ENCODE measurements at places on chromosomes 5 and 9.

GRCh38 chr5:9538504-9538903 lies 7.4 kb downstream of the SEMA5A start:
- no peak for DNase-seq

- no peak for DNase-seq
Measured at GRCh38 chr9:129910628-129911567, 75.6 kb downstream of the USP20 start.

GRCh38 chr5:177430972-177431316 lies 4.5 kb downstream of the GRK6 start:
- no peak for DNase-seq

DNA sequence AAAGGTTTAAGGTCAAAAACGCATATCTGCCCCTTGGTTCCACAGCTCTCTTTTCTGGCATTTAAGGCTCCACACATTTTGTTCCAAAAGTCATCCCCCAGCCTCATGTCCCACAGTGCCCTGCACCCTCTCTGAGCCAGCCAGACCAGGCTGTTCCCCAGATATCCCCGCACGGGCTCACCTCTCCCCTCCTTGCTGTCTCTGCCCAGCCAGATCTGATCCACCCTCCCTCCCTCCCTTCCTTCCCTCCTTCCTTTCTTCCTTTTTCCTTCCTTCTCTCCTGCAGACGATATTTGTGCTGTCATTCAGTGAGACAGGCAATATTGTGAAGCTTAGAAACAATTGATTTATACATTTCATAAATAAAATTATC lies 37.0 kb downstream of the DUSP1 start:
- no peak for DNase-seq

GRCh38 chr9:133425049-133425632 lies 3.0 kb downstream of the ADAMTS13 start:
- DNase-seq: no peak

- peak; percentile 14 for DNase-seq
Measured at GRCh38 chr5:57595523-57595991, 112.9 kb upstream of the ACTBL2 start.

- DNase-seq: no peak
Measured at GRCh38 chr9:8633784-8634183, 834.2 kb upstream of the DMAC1 start.

- no peak for DNase-seq
Measured at GRCh38 chr5:122921826-122922225, 76.4 kb downstream of the SNX24 start.

DNA sequence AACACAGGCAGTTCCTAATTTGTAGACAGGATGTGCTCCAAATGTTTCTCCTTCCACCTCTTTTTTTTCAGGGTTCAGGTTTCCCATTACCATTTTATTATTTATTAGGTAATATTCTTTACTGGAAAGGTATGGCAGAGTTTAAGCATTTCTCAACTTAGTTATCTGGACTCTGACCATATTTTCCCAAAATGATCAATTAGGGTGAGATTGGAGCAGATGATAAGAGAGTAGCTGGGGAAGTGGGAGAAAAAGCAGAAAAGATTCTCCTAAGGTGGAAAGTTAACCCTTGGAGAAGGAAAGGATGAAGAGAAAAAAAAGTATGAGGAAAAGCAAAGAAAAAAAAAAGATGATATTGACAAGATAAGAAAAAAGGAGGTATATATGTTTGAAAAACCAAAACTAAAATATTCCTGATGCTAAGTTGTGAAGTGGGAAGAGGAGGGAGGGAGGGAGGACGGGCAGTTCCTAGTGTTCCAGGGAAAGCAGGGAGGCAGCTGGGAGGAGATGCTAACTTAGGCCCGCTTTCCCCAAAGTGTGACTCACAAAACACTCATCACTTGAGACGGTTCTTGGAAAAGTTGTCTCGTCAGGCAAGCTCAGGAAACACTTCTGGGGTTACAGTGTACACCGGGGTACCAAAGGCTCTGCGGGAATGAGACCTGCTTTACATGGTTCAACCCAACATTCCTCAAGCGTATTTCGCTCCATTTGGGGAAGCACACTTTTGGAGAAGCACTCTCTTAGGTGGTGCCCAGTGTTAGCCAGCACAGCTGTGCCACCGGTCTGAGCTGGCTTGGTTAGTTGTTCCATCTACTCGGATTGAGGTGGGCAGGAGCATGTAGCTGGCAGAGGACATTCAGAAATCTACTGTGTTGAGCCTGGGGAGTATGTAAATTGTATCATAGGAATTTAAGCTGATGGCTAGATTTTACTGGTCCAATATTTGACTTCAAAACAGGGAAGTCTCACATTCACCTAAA lies 35.1 kb downstream of the B4GALT1 start:
- DNase-seq: no peak

GRCh38 chr5:176525677-176526076 lies 11.5 kb downstream of the RNF44 start:
- no peak for DNase-seq

DNA sequence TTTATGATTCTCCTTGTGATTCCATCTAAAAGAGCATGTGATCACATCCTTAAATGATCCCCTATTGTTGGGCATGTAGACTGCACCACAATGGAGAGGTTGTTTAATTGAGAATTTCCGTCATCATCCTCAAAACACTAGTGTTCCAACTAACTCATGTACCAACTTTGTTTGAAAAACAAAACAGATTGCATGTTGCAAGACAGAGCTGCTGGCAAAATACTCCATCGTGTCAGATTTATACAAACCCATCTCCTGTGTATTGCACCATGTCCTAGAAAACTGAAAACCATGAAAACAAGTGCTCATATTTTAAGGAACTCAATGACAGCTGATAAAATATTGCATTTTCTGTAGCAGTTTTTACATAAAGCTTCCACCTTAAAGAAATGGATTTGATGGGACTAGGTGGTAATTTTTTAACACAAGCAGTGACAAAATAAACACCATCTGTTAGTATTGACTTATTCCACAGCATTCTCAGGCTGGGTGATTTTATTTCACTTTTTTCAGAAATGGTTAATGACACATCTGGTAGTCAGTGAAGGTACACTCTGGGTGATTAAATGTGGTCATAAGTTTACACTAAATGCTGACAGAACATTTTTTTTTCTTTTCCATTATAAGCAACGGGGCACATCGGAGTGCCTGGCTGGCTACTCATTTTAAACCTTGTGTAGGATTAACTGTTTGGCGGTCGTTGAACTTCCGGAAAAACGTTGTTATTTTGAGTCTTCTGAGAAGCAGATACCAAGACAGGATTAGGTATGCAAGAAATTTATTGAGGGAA lies 602.9 kb upstream of the WWC1 start:
- no peak for DNase-seq

- DNase-seq: no peak
Measured at GRCh38 chr5:138439477-138440158, 761 bp downstream of the REEP2 start.

GRCh38 chr9:114025196-114025753 lies 52.8 kb downstream of the AMBP start:
- DNase-seq: no peak

DNA sequence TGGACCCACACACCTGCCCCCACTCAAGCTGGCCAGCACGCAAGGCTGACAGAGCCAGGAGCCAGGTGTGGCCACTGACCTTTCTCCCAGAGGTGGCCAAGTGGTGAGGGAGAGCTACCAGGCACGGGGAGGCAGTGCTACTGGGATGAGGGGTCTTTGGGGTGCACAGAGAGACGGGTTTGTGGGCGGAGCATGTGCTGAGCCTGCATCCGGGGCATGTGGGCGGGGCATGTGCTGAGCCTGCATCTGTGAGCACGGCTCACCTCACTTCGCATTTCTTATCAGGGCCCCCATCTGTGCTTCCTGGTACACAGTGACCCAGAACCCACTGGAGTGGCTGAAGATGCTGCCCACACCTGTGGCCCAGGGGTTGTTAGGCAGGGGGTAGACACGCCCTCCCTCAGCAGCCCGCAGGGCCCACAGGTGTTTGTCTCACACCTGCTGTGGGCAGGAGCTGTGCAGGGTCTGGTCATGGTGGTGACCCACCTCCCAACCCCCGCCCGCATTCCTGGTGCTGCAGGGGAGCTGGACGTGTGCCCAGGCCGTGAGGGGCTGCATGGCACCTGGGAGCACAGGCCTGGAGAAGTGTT lies 21.5 kb downstream of the CCDC187 start:
- DNase-seq: no peak

- no peak for DNase-seq
Measured at GRCh38 chr9:22052376-22052945, 43.4 kb upstream of the CDKN2B start.

GRCh38 chr5:177336112-177336511 lies 15.4 kb downstream of the LMAN2 start:
- DNase-seq: no peak

DNA sequence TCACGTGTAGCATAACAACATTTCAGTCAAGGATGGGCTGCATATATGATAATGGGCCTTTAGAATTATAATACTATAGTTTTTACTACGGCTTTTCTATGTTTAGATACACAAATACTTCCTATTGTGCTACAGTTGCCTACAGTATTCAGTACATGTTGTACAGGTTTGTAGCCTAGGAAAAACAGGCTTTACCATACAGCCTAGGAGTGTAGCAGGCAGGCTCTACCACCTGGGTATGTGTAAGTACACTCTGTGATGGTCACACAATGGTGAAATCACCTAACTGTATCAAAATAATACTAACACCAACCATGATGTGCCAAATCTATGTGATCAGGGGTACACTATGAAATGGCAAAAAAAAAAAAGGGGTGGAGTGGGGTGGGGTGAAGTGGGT lies 372.9 kb downstream of the ARL15 start:
- no peak for DNase-seq

- no peak for DNase-seq
Measured at GRCh38 chr9:129891569-129891968, 56.3 kb downstream of the USP20 start.

GRCh38 chr5:78639791-78640190 lies 8.8 kb downstream of the LHFPL2 start:
- no peak for DNase-seq

DNA sequence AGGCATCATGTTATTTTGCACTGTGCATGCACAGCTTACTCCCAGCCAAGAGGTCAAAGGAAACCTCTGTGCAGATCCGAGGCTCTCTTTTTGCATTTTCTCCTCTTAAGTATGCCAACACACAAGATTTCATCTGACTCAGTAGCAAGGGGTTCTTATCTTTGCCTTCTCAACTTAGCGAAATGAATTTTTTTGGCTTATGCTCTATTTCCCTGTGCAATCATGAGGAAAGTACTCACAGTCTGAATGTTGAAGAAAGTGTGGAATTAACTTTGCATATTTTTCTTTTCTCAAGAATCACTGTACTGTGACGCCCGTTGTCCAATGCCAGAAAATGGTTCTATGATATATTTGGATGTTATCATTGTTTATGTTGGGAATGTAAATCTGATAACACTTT lies 173.5 kb upstream of the FBXL7 start:
- no peak for DNase-seq

- DNase-seq: no peak
Measured at GRCh38 chr9:14056316-14056861, 257.6 kb downstream of the NFIB start.

GRCh38 chr9:70448919-70449318 lies 34.5 kb upstream of the KLF9 start:
- no peak for DNase-seq

DNA sequence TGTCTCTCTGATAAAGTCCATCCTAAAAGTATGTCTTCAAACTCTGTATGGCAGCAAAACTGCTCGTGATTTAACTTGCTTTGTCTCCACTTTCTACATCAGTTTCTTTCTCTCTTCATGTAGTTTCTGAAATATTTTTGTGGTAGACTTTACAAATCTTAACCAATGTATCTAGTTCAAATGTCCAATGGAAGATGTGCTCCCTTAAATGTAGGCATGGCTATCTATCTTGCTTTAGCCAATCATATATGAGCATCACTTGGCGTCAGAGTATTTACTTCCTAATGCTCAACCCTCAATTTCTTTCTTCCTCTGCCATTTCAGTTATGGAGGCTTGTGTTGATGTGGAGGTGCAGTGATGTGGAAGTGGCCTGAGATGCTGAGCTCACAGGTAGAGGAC lies 206.1 kb upstream of the ZNF608 start:
- no peak for DNase-seq

DNA sequence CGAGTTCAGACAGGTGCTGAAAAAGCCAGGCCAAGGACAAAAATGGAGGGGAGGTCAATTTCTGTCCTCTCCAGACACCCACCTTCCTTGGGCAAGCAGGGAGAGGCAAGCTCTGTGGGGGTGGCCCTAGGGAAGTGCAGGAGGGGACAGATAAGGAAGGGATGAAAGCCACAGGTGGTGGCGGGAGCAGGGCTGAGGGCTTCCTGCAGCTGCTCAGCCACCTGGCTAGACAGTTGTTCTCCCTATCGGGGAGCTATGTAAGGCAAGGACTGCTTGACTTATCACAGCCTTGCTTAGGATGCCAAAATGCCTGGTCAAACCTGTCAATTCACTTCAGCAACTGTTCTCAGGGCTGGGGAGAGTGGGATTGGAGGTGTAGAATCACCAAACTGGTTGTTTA lies 266.1 kb downstream of the ZSWIM6 start:
- no peak for DNase-seq

- DNase-seq: no peak
Measured at GRCh38 chr5:66739951-66740350, 143.8 kb downstream of the MAST4 start.

- no peak for DNase-seq
Measured at GRCh38 chr5:126720369-126720768, 56.6 kb upstream of the LMNB1 start.

DNA sequence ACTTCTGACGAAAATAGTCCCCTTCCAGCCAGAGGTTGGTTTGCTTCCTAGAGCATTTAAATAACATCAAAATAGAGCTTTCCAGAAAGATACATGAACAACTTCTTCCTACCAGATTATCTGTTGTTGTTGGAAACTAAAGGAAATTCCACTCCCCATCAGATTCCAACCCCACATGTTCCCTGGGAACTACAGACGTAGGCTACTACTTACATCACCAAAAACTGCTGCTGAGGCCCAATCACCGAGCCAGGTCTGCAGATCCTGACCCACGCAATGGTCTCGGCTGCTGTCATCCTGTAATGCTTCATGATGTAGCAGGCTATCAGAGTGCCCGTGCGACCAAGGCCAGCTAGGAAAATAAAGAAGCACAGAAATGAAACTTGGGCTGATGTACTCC lies 73.4 kb downstream of the HABP4 start:
- no peak for DNase-seq

DNA sequence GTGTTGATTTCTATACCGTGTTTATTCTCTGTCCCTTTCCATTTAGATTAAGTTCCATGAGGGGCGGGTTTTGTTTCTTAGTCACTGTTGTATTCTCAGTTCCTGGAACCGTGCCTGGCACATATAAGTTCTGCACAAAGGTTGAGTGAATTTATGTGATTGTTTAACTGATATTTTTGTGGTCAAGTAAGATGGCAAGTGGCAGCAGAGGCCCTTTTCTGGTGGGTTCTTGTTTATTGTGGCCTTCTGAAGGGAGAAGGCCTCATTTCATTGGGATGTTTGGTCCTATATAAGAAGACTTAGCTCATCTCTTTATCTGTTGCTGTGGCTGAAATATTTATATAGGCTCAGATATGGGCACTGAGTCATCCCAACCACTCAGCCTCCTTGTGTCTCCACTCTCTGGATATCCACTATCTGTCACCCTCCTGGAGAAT lies 262.5 kb downstream of the PSAT1 start:
- no peak for DNase-seq
